ENCODE measurements at places on chromosomes 1 and 21. TPM values are rescaled to one million over a fixed set of nuclear protein-coding genes. Genes with fewer than 3 reads are reported as not detected.

CCDC185 gene
- total RNA-seq, result not detected

AMY1A gene
- total RNA-seq, result not detected

THRAP3 gene
- total RNA-seq, result 167 TPM

FAM167B gene
- not detected for total RNA-seq

DOP1B gene
- 16.4 TPM for total RNA-seq

ATP1A2 gene
- total RNA-seq, result not detected

KRTAP12-2 gene
- total RNA-seq, result not detected

KPNA6 gene
- 97.1 TPM for total RNA-seq

CRP gene
- total RNA-seq, result not detected

RGS5 gene
- total RNA-seq, result 1.7 TPM

TMCO1 gene
- 93.7 TPM for total RNA-seq

KIAA0040 gene
- 31.8 TPM for total RNA-seq

All from activated CD8-positive, alpha-beta memory T cell treated with anti-CD3 and anti-CD28 coated beads for 36 hours (primary cell).